ENCODE measurements at places on chromosomes 2 and 18.

DNA sequence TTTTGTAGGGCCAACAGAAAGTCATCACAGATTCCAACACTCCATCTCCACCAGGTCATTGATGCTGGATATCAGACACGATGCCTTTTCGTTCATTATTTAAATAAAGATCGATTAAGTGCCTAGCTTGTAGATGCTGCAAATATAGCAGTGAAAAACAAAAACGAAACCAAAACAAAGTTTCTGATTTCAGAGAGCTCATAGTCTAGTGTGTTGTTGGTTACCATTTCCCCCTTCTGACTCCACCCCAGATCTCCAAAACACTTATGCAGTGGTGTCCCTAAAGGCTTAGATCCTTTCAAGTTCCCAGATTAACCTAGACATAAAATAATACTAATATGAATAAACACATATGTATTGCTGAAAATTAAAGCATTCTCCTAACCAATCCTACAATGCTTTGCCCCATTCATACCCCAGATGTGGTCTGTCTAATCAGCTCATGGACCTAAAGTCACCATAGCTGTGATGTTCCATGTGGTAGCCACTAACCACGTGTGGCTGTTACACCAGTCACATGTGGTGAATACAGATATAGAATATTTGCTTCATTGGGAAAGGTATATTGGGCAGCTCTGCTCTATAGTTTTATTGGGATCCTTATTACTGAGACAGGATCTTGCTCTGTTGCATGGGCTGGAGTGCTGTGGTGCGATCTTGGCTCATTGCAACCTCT is 787.2 kb downstream of the TDRD15 start:
- no peak for DNase-seq

DNA sequence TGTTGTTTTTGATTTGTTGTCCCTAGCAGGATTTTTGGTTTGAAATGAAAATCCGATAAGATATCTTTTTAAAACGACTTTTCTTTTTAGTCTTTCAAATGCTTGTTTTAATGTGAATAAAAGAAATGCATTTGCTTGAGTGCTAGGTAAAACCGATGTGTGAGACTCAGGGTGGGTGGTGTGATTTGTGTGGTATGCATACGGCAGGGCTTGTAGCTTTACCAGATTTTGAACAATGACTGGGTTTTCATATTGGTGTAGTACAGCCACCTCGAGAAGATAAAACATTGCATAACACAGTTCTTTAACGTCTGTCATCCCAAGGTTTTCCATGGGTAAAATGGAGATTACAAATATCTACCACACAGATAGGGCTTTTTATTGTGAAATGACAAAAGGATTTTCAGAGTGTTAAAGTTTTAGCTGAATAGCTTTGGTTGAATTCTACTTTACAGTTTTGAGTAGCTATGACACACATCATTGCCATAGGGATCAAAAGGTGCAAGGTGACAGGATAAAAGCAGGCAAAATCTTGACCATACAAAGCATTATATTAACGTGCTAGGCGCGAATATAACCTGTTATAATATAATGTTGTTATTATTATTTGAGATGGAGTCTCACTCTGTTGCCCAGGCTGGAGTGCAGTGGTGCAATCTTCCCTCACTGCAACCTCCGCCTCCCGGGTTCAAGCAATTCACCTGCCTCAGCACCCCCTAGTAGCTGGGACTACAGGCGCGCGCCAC is 824 bp upstream of the ZNF638 start:
- no peak for DNase-seq

DNA sequence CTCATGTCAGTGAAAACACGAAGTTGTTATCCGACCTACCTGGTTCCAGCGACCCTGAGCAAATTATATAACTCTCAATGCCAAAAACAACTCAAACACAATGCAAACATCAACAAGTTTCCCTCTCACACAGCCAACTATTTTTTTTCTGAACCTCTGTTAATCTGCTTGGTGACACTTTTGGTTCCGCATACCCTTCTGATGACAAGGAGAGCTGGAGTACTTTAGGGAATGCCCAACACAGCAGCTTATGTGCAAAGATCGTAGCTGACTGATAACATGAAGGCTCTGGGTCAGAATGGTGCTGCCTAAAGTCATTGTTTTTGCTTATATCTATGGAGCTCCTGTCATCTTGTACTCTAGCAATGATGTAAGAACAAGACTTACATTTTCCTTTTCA is 72.7 kb upstream of the CCDC68 start:
- DNase-seq: no peak

- DNase-seq: no peak
Observed at GRCh38 chr2:12052796-12053195, 306.4 kb downstream of the LPIN1 start.

DNA sequence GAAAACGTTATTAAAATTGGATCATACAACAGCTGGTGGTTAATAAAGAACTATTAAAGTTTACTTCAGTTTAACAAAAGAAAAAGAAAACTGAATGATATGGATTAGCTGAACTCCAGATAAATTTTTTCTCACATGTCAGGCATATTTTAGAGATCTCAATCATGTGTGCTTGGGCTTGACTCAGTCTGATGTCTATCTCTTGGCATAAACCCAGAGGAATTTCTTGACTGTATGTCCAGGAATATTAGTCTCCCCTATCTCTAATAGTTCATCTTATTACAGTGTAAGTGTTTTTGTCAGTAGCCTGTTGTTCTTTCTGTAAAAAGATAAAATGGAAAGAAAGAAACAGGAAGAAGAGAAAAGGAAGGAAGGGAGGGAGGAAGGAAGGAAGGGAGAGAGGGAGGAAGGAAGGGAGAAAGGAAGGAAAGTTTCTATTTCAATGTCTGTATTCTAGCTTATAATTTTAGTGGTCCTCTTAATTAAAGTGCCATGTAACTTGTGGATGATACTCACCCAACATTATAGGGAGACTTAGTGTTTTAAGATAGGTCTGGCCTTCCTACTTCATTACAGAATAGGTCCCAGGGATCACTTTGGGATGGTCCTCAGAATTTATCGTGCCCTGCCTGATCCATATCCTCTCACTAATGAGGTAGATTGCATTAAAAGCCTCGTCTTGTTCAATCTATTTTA is 99.7 kb upstream of the UGP2 start:
- no peak for DNase-seq

DNA sequence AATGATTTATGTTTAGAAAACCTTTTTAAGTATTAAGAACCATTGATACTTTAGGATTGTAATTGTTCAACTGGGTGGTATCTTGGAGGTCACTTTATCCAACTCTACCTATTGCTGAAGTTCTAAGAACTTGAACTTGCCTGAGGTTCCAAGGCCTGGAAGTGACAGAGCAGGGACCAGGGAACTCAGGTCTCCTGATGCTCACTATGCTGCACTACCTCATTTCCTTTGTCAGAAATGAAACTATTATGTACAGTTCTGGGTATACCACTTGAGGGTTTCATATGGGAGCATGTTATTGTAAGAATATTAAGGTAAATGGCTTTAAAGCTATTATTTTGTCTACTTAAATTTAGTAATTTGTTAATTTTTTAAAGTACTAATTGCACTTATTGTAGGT is 3.0 kb downstream of the MBD5 start:
- no peak for DNase-seq

DNA sequence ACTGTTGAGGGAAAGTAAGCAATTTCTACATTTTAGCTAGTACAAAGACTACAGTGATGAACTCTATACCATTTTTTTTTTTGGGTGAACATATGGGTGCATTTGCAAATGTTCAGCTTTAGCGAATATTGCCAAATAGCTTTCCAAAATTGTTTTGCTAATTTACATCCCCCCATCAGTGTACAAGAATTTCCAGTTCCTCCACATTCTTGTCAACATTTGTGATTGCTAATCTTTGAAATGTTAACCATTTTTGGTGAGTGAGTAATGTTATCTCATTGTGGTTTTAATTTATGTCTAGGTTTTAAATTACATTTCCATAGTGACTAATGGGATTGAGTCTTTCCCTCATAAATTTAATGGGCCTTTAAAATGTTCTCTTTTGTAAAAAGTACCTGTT is 16.4 kb upstream of the CNRIP1 start:
- no peak for DNase-seq

- no peak for DNase-seq
Observed at GRCh38 chr2:197281421-197281820, 29.2 kb downstream of the ANKRD44 start.

- no peak for DNase-seq
Observed at GRCh38 chr2:162917626-162918025, 79.1 kb upstream of the KCNH7 start.

GRCh38 chr18:48814490-48815178 is 136.1 kb downstream of the SMAD7 start:
- DNase-seq: no peak

- DNase-seq: no peak
Observed at GRCh38 chr18:46754661-46755292, 2.1 kb downstream of the ST8SIA5 start.

DNA sequence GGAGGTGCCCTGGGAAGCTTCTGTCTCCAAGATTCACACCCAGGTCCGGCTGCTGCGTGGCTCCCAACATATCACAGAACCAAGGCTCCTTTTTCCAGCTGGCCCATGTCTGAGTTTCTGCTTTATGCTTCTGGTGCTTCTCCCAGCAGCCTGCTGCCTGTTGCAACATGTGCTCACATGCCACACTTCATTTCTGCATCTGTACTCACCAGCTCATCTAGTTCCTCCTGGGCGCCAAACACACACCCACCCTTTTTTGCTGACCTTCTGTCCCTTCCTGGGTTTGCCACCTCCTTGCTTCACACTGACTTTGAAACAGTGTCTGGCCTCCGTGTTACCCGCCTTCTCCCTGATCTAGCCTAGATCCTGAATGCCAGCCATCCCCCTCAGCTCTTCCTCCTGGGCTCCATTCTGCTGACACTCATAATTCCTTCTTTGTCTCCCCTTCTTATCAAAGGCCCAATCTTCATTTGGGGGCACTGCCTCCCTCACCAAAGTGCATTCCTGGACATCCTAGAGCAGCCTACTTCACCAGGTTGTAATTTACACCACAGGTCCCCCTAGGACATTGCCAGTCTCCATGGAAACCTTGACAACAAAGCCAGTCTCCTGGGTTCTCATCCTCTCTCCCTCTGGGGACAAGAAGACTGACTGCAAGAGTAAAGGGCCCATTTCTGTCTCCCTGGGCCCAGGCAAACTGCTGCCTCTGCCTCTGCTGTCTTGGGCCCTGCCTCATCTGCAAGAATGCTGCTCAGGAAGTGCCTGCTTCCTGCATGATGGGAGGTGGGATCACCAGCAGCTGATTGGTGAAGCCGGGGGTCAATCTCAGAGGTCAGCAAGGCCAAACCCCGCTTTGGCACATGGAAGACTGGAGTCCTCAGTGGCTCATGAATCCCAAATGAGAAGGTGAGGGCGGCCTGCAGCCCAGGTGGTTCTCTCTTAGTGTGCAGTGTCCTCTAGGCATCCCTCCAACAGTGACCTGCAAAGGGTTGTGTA is 13.9 kb upstream of the PROM2 start:
- DNase-seq: no peak

GRCh38 chr2:212424082-212424481 is 114.5 kb downstream of the ERBB4 start:
- no peak for DNase-seq

DNA sequence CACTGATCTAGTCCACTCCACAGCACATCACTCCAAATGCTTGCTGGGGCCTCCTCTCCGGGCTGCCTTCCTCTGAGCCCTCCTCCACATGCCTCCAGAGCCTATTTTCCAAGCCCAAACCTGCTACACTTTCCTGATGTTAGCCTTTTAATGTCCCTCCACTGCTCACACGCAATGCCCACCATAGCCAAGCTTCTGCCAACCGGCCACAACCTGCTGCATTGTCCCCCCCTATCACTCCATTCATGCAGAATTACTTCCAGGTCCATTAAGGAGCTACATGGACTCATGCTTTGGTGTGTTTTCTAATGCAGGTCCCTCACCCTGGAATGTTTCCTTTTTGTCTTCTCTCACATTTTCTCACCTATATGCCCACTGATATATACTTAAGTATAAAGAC is 129.3 kb downstream of the MARCHF4 start:
- no peak for DNase-seq
